Activated CD4-positive, alpha-beta T cell treated with anti-CD3 and anti-CD28 coated beads, Interleukin-2, amount 50 U/mL, for 16 hours (primary cell): ENCODE measurements at places on chromosomes 3 and 15.

DNA sequence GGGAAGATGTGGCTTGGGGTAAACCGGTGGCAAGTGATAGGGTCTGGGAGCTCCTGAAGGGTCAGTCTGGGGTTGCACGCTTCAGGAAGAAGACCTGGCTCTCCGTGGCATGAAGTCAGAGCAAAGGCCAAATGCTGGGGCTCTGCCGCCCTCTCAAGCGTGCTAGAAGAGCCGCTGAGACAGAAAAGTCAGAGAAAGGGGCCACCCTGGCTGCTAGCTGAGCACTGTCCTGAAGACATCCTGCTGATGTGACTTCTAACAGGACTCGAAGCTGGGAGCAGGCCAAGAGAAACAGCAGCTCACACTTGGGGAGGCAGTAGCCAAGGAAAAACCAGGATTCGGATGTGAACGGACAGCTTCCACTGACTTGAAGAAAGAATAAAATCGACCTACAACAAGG lies 270.4 kb downstream of the OCA2 start:
- no peak for DNase-seq

GRCh38 chr15:49645941-49646340 lies 25.1 kb downstream of the DTWD1 start:
- no peak for DNase-seq

- no peak for DNase-seq
Observed at GRCh38 chr15:84865074-84865569, 19.3 kb upstream of the SLC28A1 start.

DNA sequence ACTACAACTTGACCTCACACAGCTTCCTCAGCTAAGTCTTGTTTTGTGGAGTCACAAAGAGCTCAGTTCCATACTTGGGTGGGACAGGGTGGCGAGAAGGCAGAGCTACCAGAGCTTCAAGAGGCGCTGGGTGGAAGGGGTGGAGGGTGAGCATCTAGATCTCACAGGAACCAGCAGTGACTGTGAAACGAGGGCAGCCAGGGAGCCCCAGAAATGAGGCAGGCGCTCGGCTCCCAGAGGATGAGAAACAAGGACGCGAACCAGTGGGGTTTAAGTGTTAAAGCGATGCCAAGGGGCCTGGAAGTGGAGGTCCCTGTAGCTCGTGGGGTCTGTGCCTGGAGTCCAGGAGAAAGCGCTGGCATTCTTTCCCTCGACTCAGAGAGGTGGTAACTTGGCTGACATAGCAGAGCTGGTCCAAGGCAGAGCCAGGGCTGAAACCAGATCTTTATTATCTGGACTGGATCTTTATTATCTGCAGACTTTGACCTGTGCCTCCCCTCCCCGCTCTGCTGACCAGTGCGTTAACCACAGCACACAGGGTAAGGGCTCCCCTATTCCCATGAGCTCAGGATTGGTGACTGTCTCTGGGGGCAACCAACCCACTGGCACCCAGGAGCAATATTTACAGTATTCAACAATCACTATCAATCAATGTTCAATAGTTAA lies 26.2 kb upstream of the TRPM1 start:
- DNase-seq = no peak

- no peak for DNase-seq
Observed at GRCh38 chr3:99765042-99765942, 52.4 kb upstream of the CMSS1 start.

DNA sequence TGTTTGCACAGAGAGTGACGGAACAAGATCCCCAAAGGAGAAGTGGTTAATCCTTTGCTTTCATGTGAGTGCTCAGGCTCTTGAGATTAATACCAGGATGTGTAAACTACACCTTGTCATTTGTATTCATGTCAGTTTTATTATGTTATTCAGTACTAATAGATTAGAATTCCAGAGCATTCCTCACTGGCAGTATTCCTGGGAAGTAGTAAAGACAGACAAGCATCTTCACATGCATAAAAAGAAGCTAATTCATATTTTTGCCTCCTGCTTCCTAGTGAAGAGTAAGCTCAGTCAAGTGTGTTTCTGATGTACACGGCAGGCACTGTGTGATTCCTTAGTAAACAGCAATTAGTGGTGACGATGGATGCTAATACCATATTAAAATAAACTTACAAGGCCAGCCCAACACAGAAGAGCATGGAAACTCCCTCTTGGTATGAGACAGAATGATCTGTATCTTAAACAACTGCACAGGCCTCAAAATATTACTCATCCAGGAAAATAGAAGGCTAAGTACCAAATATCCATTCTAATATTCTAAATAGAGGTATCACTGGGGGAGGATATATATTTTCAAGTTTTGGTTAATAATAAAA lies 336.8 kb upstream of the MCTP2 start:
- no peak for DNase-seq

DNA sequence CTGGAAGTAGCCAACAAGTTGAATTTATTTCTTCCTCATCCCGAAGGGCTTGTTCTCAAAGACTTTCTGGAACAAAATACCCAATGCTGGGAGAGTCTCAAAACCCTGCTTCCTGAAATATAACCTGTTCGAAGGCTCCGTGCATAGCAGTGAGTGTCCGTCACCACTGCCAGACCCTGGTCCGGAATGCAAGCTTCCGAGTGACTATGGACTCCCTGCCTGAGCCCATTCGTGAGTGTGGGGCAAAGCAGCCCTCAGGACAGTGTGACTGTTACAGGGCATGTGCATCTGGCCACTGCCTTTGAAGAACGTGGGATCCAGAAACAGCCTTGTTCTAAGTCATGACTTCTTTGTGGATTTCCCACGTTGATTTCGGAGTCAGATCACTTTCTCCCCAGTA lies 214.5 kb upstream of the IGF1R start:
- DNase-seq = no peak

GRCh38 chr15:33985287-33985686 lies 17.0 kb downstream of the CHRM5 start:
- no peak for DNase-seq

- no peak for DNase-seq
Observed at GRCh38 chr3:24522146-24522579, 27.5 kb upstream of the THRB start.

DNA sequence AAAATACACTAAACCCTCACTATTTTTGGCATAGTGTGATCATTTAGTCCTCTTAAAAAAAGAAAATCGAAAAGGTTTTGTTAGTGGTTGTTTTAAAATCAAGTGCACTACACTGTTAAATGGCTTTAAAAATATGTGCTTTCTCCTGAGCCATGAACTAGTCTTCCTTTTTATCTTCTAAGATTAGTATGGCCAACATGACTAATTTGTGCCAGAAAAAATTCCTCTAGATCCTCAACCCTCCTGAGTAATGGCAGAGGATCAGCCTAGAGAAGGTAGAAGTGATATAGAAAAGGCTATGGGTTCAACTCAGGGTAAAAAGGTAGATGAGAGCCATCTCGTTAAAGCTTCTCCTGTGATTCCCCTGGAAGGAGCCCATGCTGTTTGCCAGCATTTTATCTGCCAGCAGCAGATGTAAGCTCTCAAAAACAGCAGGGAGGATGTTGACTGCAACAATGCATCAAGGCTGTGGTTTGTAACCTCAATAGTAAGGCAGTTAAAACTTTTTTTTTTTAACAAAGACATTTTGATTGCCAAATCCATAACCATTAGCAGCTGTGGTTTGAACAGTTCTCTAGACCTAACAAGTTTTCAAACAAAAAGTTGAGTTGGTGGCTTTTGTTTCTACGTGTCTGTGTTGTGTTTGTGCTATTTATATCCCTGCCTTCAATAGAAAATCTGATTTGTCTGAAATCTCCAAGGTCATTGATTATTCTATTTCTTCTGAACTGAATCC lies 30.2 kb upstream of the ZNF609 start:
- DNase-seq = peak; percentile 67

DNA sequence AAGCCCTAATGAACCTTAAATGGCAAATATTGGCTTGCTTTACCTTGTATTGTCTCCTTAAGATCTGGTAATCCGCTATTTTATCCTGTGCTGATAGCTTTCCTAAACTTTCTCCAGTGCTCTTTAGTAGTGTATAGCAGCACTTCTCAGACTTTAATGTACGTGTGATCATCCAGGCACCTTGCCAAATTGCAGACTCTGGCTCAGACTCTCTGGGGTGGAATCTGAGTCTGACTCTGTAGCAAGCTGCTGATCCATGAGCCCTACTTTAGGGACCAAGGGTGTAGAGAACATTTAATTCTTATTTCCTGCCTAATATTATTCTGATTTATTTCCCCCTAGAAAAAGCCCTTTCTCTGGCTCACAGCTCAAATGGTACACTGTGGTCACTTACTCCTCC lies 518.8 kb upstream of the ZNF385D start:
- DNase-seq = no peak

DNA sequence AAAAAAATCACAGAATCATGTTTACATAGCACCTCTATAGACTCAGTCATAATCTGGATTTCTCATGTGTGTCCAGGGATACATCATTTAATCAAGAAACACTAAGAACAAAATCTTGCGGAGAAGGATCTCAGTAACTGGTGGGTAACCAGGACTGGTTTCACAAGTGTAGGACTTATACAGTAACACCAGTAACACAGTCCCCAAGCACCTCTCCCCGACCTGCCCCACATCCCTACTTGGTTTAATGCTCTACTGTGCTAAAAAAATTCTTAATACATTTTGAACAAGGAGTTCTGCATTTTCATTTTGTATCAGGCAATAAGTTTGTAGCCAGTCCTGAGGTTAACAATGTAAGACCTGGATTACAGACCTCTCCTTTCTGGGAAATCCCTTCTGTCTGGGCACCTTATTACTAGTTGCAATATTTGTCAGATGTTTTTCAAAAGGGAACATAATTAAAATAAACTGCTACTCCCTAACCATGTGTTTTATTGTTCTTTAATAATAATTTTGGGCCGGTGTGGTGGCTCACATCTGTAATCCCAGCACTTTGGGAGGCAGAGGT lies 57.6 kb upstream of the BBX start:
- peak; percentile 26 for DNase-seq

GRCh38 chr15:64878705-64879104 lies 33.0 kb upstream of the ANKDD1A start:
- no peak for DNase-seq

GRCh38 chr3:140403079-140403478 lies 274.8 kb upstream of the TRIM42 start:
- DNase-seq = no peak

- DNase-seq = no peak
Observed at GRCh38 chr15:33395846-33396245, 85.1 kb downstream of the RYR3 start.

DNA sequence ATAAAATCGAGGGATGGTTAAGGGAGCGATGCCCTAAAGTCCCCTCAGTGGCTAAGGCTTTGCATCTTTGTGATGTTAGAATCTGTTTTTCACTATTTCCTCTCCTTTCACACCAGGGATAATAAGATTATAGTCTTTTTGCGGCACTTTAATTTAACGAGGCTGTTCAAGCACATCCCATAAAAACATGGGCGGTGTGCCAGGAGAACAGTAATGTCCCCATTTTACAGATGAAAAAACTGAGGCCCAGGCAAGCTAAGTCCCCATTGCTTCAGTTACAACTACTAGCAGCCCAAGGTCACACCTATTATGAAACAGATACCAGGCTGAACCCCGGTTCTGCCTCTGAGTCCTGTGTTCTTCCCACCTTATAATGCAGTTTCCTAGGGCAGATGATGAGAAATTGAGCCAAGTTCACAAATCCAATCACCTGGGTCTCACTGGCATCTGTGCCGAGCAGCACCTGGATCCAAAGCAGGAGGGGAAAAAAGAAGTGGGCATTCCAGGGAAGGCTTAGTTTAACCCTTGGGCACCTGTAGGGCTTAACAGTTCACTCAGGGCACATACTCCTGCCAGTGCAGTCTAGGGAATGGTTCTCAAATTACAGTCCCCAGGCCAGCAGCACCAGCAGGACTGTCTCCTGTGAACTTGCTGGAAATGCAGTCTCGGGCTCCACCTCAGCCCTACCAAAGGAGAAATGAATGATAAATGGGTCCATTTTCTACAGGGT lies 169.3 kb downstream of the RAB11A start:
- DNase-seq = no peak

GRCh38 chr3:14289590-14290461 lies 111.2 kb downstream of the LSM3 start:
- no peak for DNase-seq

DNA sequence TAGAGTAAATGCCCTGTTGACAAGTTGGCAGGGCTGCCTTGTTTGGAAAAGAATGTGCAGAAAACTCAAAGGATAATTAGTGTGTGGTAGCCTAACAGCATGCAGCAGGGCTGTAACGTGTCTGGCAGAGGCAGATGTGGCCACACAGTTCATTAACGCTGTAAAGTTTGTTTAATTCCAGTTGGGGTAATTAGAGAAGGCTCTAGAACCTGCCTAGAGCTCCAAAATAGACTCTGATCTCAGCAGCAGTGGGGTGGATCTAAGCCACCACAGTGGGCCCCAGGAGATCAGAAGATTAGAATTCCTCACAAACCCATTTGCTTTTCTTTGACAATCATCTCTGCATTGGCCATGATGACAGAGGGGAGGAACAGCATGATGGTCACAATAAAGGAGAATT lies 65.1 kb upstream of the LEKR1 start:
- DNase-seq = no peak

DNA sequence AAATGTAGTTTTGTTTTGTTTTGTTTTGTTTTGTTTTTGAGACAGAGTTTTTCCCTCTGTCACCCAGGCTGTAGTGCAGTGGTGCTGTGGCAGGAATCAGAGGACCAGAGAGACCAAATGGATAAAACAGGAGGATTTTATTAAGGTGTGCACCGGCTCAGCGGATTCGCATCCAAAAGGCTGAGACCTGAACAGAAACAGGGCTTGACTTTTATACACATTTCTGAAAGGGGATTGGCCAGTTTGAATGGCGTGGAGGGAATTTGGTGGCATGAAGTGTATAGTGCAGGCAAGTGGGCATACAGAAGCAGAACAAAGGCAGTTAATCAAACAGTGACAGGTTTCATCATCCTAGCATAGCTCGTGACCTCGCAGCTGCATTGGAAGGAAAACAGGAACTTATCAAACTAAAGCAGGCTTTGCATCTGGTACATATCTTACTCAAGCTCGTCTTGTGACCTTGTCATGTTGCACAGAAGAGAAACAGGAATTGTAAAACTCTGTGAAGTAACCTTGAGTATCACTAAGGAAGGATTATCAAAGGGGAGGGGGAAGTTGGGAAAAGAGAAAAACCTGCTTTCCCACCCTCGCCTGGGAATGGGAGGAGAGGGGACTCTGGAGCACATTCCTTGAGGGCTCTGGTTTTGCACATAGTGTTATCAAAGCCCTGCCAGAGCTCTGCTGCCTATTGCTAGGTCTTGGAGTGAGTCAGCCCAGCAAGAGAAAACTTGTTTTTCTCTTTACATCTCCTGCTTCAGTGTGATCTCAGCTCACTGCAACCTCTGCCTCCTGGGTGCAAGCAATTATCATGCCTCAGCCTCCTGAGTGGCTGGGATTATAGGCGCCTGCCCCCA lies 38.5 kb downstream of the C3orf62 start:
- DNase-seq = peak; percentile 62

- DNase-seq = no peak
Observed at GRCh38 chr3:5095886-5096285, 26.2 kb upstream of the ARL8B start.

DNA sequence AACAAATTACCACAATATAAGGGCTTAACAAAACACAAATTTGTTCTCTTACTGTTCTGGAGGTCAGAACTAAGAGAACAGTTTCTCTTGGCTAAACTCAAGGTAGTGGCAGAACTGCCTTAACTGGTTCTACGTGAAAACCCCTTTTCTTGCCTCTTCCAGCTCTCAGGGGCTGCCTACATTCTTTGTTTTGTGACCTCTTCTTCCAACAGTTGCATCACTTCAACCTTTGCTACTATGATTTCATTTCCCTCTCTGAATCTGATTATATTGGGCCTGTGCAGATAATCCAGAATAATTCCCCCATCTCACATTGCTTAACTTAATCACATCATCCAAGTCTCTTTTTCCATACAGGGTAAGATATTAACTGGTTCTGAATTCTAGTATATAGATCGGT lies 624.6 kb downstream of the ZPLD1 start:
- no peak for DNase-seq

GRCh38 chr3:10474275-10474646 lies 31.1 kb downstream of the ATP2B2 start:
- DNase-seq = no peak
